Aorta (tissue), 5 donors: ENCODE measurements at places on chromosomes 7 and 10. TPM values are rescaled to one million over a fixed set of nuclear protein-coding genes. Genes with fewer than 3 reads are reported as not detected.
A peak's percentile ranks its signal among the peaks of the same experiment; 100 is the strongest.

GRCh38 chr10:119503821-119504220 is 38.7 kb downstream of the RGS10 start:
- H3K4me1 ChIP-seq, result no peaks in the 10 kb centered on the region
- H3K27ac ChIP-seq, result no peak overlapping the region
- H3K27me3 ChIP-seq, result no peaks in the 10 kb centered on the region
- H3K4me3 ChIP-seq, result no peak overlapping the region

- H3K4me1 ChIP-seq, result peaks cover 6% of the 10 kb centered on the region
- H3K4me3 ChIP-seq, result no peak overlapping the region
- no peak overlapping the region for H3K27ac ChIP-seq
- H3K36me3 ChIP-seq, result no peaks in the 10 kb centered on the region
- no peak for DNase-seq
Observed at GRCh38 chr10:29807163-29807806, 172.5 kb upstream of the SVIL start.

NACAD gene
- total RNA-seq, result 15.7 TPM

THSD7A gene
- 12.1 TPM for total RNA-seq

CHCHD1 gene
- total RNA-seq, result 13.2 TPM

DNA sequence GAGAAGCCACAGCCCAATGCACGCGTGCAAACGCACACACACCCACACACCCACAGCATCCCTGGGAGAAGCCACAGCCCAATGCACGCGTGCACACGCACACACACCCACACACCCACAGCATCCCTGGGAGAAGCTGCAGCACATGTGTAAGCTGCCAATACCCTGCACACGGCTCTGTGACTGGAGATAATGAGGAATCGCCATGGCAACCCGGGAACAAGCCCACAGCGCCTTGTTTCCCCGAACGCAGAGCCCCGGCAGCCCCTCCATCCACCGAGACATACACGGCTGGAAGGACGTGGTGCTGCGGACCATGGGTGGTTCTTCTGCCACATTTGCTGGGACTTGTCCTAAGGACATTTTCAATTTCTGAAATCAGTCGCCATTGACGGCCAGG is 221.3 kb downstream of the PTPRN2 start:
- H3K4me1 ChIP-seq, result no peaks in the 10 kb centered on the region
- peak; percentile 60 for DNase-seq
- H3K36me3 ChIP-seq, result no peaks in the 10 kb centered on the region
- H3K27ac ChIP-seq, result no peak overlapping the region

DNA sequence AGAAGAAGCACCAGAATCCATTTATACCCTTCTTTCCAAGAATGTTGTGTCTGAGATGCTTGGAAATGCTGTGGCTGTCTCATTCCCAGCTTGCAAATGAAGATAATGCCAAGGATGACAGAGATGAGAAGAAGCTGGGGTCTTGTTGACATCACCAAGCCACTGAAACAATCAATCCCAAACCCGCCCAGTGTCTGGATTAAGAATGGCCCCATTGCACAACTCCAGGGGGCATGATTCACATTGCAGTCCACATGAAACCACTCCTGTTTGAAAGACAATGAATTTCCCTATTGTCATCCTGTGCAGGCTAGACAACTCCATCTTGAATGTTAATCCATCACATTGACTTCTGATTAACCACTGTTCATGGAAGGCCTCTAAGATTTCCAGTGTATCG is 28.6 kb downstream of the SORBS1 start:
- no peak for DNase-seq
- no peaks in the 10 kb centered on the region for H3K27me3 ChIP-seq
- no peaks in the 10 kb centered on the region for H3K36me3 ChIP-seq
- H3K4me1 ChIP-seq, result peaks cover 2% of the 10 kb centered on the region

DNA sequence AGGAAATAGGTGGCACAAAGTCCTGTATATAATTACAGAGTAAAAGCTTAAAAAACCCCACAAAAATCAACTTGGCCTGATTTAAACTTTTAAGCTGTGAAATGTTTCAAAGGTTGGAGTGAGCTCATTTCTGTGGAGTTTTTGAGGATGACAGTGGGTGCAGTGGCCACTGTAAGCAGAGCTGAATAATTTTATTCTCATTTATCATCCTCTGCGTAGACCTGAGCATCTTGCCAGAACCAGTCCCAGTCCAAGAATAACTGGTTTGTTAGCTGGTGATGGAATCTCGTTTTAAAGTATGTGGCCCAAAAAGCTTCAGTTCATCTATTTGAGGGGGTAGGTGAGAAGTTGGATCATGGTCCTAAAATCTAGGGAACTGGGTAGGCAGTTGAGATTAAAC is 4.4 kb downstream of the BMPER start:
- H3K4me1 ChIP-seq, result peaks cover 3% of the 10 kb centered on the region
- no peak overlapping the region for H3K27ac ChIP-seq
- H3K4me3 ChIP-seq, result no peak overlapping the region
- no peaks in the 10 kb centered on the region for H3K36me3 ChIP-seq
- DNase-seq, result no peak

DNA sequence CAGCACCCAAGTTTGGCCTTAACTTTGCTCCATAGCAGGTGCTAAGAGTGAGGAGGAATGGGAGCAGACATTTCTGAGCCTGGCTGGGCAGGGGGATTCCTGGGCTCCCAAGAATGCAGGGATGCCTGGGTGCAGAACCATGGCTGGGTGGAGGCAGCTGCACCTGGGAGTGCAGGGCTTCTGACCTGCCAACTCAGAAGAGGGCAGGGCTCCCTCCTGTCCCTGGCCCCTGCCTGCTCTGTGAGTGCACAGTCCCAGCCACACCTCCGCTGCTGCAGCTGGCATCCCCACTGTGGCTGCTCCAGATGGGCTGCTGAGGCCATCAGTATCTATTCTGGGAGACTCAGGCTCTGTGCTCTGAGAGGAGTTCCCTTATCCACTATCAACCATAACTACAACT is 747.4 kb upstream of the VSTM2A start:
- H3K27ac ChIP-seq, result no peak overlapping the region
- H3K4me1 ChIP-seq, result no peaks in the 10 kb centered on the region
- no peak for DNase-seq
- H3K36me3 ChIP-seq, result no peaks in the 10 kb centered on the region
- no peaks in the 10 kb centered on the region for H3K27me3 ChIP-seq

RARRES2 gene
- 121 TPM for total RNA-seq

DNA sequence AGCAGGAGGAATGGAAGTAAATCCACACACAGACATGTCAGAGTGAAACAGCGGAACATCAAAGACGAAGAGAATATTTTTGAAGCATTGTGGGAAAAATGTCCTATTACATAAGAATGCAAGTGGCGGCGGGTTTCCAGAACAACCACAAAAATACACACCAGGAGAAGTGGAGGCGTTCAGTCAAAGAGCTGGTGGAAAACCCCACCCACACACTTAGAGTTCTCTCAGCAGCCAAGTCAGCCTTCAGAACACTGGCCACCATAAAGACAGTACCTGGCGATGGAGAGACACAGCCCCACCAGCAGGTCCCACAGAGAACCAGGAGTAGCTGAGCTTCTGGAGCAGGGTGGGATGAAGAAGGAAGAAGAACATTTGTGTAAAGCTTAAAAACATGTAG is 23.7 kb downstream of the NKX6-2 start:
- no peaks in the 10 kb centered on the region for H3K4me1 ChIP-seq
- no peaks in the 10 kb centered on the region for H3K36me3 ChIP-seq
- no peaks in the 10 kb centered on the region for H3K27me3 ChIP-seq
- H3K4me3 ChIP-seq, result no peak overlapping the region
- no peak overlapping the region for H3K27ac ChIP-seq

DNA sequence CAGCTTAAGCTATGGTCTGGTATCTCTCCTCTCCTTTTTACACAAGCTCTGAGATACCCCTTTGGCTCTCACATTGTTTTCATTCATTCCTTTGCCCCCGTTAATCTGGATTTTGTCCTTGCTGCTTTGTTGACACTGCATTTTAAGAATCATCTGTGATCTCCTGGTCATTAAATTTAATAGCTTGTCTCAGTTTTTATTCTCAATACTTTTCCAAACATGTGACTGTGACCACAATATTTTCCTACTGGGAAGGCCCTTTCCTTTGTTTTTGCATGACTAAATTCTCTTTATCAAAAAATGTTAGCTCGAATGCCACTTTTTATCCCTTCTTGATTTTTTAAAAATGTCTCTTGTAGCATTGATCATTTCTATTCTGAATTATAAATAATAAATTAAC is 171.2 kb downstream of the SUGCT start:
- no peak for DNase-seq
- H3K27ac ChIP-seq, result no peak overlapping the region
- no peaks in the 10 kb centered on the region for H3K36me3 ChIP-seq
- no peaks in the 10 kb centered on the region for H3K27me3 ChIP-seq
- H3K4me3 ChIP-seq, result no peak overlapping the region

LEP gene
- total RNA-seq, result 0.97 TPM

DNA sequence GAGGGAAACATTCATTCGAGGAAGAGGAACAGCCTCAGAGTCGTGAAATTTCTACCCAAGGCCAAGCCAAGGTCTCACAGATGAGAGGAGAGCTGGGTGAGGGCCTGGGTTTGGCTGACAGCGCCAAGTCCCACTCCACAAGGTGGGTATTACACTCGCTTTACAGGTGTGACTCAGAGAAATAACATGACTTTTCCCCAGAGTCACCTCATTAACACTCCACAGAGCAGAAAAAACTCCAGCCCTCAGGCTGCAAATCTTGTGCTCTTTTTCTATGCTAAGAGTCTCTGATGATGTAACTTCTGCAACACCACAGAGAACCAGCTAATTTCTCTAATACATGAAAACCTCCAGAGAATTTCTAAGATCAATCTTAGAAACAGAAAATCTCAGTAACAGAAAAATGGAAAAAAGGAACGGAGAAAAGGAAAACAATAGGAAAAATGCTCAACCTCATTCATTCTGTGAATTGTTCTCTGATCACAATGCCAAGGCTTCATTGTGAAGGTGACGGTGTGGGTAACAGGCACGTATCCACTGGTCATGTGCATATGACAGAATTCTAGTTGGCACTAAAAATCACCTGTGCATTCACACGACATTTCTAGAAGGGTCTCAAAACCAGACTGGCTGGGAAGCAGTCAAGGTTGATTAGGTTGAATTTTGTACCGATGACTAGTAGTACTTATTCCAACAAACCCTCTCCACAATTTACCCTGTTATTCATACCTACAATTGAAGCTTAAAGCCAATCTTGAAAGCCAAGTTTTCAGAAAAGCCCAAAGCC is 20.3 kb downstream of the YWHAG start:
- H3K27ac ChIP-seq, result no peak overlapping the region
- H3K4me3 ChIP-seq, result no peak overlapping the region
- DNase-seq, result no peak
- H3K36me3 ChIP-seq, result peaks cover under 1% of the 10 kb centered on the region
- H3K27me3 ChIP-seq, result no peaks in the 10 kb centered on the region

- H3K27me3 ChIP-seq, result no peaks in the 10 kb centered on the region
- H3K4me1 ChIP-seq, result no peaks in the 10 kb centered on the region
- DNase-seq, result no peak
Observed at GRCh38 chr7:102883098-102883860, 29.5 kb upstream of the LRRC17 start.

GRCh38 chr10:51090190-51090589 is 15.9 kb downstream of the PRKG1 start:
- H3K27ac ChIP-seq, result no peak overlapping the region
- H3K27me3 ChIP-seq, result no peaks in the 10 kb centered on the region
- H3K4me1 ChIP-seq, result peaks cover 8% of the 10 kb centered on the region
- no peaks in the 10 kb centered on the region for H3K36me3 ChIP-seq
- no peak for DNase-seq
- no peak overlapping the region for H3K4me3 ChIP-seq

- no peak overlapping the region for H3K27ac ChIP-seq
- H3K36me3 ChIP-seq, result no peaks in the 10 kb centered on the region
Observed at GRCh38 chr7:71313553-71313952, 181.6 kb downstream of the GALNT17 start.

DNA sequence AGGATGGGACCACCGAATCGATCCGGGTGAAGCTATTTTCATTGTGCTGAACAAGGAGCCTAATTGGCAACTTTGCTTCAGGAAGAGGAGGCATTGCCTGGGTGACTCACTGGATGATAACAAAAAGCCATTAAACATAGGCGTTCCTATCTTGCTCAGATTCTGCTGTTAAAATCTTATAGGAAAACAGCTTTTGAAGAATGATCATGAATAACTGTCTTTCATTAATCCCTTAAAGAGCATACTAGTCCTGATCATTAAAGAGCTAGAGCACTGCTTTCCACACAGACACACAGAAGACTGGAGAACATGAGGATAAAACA is 174.2 kb upstream of the IMMP2L start:
- peaks cover 6% of the 10 kb centered on the region for H3K36me3 ChIP-seq
- H3K4me3 ChIP-seq, result no peak overlapping the region
- DNase-seq, result no peak
- H3K27me3 ChIP-seq, result no peaks in the 10 kb centered on the region

OR9A2 gene
- 0.48 TPM for total RNA-seq

DNA sequence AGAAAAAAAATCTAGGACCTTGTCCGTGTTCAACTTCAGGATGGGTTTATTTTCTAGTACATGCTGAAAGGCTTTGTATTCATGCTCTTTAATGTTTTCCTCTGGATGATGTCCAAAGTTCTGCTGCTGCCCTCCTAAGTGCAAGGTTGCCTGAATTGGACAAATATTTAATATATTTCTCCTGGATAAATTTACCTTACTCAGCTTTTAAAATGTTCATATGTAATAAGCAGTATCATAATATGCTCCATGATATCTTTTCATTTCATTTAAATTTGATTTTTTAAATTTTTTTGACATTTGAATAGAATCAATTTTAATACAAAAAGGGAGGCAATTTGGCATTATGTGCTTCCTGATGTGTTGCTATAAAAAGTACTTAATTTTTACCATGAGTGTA is 95.9 kb upstream of the SLC25A13 start:
- no peaks in the 10 kb centered on the region for H3K36me3 ChIP-seq
- no peaks in the 10 kb centered on the region for H3K27me3 ChIP-seq
- no peak overlapping the region for H3K4me3 ChIP-seq
- DNase-seq, result no peak
- no peak overlapping the region for H3K27ac ChIP-seq

IFIT1B gene
- total RNA-seq, result 0.16 TPM

- no peak overlapping the region for H3K27ac ChIP-seq
- no peaks in the 10 kb centered on the region for H3K36me3 ChIP-seq
- no peaks in the 10 kb centered on the region for H3K4me1 ChIP-seq
- no peak for DNase-seq
- no peaks in the 10 kb centered on the region for H3K27me3 ChIP-seq
Observed at GRCh38 chr7:122864016-122864415, 22.2 kb downstream of the CADPS2 start.

PCDH15 gene
- total RNA-seq, result 0.09 TPM

- peak overlapping the region; percentile 87 for H3K27ac ChIP-seq
- no peak for DNase-seq
- no peaks in the 10 kb centered on the region for H3K36me3 ChIP-seq
- peak overlapping the region; percentile 76 for H3K4me3 ChIP-seq
- no peaks in the 10 kb centered on the region for H3K27me3 ChIP-seq
Observed at GRCh38 chr10:97291357-97292096, 910 bp downstream of the ARHGAP19 start.

GRCh38 chr7:65832281-65832680 is 40.6 kb upstream of the VKORC1L1 start:
- no peaks in the 10 kb centered on the region for H3K4me1 ChIP-seq
- no peak overlapping the region for H3K27ac ChIP-seq
- H3K27me3 ChIP-seq, result no peaks in the 10 kb centered on the region
- H3K36me3 ChIP-seq, result no peaks in the 10 kb centered on the region
